Activated CD4-positive, alpha-beta memory T cell treated with anti-CD3 and anti-CD28 coated beads for 36 hours (primary cell): ENCODE measurements at places on chromosomes 7 and 10. TPM values are rescaled to one million over a fixed set of nuclear protein-coding genes. Genes with fewer than 3 reads are reported as not detected.

Gene TCAF2
- total RNA-seq, result 33.9 TPM

- peak; percentile 57 for DNase-seq
- peaks cover 43% of the 10 kb centered on the region for H3K27me3 ChIP-seq
- H3K4me3 ChIP-seq, result peak overlapping the region; percentile 89
- H3K4me1 ChIP-seq, result peaks cover 23% of the 10 kb centered on the region
- H3K36me3 ChIP-seq, result peaks cover 1% of the 10 kb centered on the region
These were observed 1.6 kb downstream of the TCF7L2 start for GRCh38 chr10:112951359-112952281.

Gene ELN
- total RNA-seq, result not detected

Gene PNLIPRP2
- not detected for total RNA-seq

DNA sequence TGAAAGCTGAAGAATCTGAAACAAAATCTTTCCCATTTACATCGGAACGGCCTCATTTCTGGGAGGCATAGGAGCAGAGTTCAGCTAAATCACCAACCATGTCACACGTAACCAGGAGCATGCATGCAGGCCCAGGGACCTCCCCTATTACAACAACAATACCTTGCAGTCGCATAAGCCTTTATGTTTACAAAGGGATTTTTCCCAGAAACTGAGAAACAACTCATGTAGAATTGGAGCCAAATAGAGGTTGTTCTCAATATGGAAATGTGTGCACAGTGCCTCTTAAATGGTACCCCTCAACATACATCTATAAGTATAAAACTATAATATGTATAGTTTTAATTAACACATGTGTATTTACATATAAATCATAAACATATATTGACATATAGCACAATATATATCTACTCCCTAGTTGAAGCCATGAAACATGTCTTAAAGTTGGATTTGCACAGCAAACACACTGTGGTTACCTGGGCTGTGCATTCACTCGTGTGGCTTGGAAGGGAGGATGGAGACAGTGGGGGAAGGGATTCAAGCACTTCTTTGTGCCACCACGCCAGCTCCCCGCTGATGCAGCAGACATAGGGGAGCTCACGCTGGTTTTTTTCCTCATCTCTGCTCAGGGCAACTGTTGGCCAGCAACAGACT, 35.0 kb upstream of the DGKI start:
- no peaks in the 10 kb centered on the region for H3K27me3 ChIP-seq
- H3K4me1 ChIP-seq, result peaks cover 12% of the 10 kb centered on the region
- no peak overlapping the region for H3K27ac ChIP-seq
- no peak overlapping the region for H3K4me3 ChIP-seq
- DNase-seq, result no peak

- DNase-seq, result no peak
- no peaks in the 10 kb centered on the region for H3K27me3 ChIP-seq
- peak overlapping the region; percentile 64 for H3K27ac ChIP-seq
- no peak overlapping the region for H3K4me3 ChIP-seq
- H3K36me3 ChIP-seq, result peaks cover 14% of the 10 kb centered on the region
These were observed 3.9 kb upstream of the FAS start for GRCh38 chr10:88986549-88987242.

DNA sequence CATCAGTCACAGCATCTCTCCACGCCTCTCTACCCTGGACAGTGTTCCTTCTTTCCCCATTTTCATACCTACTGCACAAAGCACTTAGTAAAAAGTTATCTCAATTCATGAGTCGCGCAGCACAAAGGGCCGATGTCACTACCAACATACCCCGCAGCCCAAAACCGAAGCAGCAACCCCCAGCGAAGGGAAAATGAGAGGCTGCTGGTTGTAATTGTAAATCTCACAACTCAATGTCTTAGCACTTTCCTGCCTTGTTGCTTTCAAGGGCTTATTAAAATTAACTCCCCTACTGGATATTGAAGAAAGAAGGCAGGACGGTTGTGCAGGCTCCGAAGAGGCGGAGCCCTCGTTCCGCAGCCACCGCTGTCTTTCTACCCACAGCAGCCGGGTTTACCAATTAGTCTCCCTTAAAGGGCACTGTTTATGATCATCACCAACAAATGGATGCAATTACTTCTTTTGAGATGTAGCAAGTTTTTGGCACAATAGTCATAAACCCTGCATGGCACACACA, 6.5 kb downstream of the DIP2C start:
- H3K36me3 ChIP-seq, result no peaks in the 10 kb centered on the region
- no peak for DNase-seq
- H3K4me3 ChIP-seq, result no peak overlapping the region
- H3K27me3 ChIP-seq, result peaks cover 13% of the 10 kb centered on the region
- no peak overlapping the region for H3K27ac ChIP-seq
- no peaks in the 10 kb centered on the region for H3K4me1 ChIP-seq

Gene OR2A42
- total RNA-seq, result not detected

DNA sequence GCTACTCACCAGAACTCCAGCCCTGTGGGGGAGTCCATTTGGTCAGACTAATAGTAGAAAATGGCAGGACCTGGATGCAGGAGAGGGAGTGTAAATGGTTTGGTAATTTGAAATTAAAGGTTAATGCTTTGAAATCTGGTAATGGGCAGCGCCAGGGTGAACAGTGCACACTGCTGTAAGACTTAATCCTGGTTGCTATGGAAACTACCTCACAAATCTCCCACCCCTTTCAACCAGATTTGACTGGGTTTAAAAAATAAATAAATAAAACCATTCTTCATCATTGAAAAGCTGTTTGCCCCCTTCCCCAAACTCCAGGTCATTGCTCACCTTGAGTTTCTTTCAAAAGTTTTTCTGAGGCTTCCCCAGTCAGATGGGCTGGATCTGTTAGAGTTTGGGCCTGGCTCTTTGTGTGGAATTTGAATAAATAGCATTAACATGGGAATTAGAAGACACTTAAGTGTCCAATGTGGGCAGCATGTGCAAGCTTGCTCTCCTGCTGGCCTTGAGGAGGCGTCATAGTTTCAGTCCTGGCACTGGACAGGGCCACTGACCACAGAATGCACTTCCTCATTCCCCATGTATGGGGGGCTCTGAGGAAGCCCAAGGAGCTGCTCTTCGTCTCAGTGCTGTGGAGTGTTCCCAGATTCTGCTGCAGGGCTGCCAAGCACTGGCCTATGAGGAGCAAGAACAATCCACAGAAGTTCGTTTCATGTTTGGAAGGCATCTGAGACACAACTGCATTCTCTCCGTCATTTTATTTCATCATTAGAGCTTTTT, 90.7 kb downstream of the LRRC4 start:
- peaks cover 4% of the 10 kb centered on the region for H3K4me1 ChIP-seq
- no peak overlapping the region for H3K27ac ChIP-seq
- no peak for DNase-seq
- no peaks in the 10 kb centered on the region for H3K27me3 ChIP-seq
